ENCODE measurements at places on chromosomes 11 and 22. TPM values are rescaled to one million over a fixed set of nuclear protein-coding genes. Genes with fewer than 3 reads are reported as not detected.

GRCh38 chr11:97280347-97280746 lies 890.5 kb downstream of the JRKL start:
- H3K27me3 ChIP-seq: no peaks in the 10 kb centered on the region
- no peak overlapping the region for H3K4me3 ChIP-seq
- H3K4me1 ChIP-seq: no peaks in the 10 kb centered on the region
- H3K36me3 ChIP-seq: no peaks in the 10 kb centered on the region

DNA sequence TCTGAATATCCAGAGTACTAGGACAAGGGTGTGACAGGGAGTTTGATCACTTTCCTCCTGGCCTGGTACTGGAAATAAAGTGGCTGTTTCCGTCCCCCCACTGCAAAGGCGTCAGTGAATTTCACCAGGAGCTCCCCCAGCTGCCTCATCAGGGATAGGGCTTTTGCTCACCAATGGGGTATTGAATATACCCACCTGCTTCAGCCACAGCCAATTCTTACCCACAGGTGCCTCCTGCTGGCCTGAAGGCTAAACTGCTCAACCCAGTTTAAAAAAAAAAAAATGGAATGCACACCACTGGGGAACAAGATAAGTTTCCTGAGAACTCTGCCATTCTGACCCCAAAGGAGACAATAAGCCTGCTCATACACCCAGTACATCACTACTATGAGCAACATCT lies 65.3 kb upstream of the MS4A8 start:
- H3K4me1 ChIP-seq: no peaks in the 10 kb centered on the region
- H3K36me3 ChIP-seq: no peaks in the 10 kb centered on the region
- no peak overlapping the region for H3K4me3 ChIP-seq
- H3K27ac ChIP-seq: no peak overlapping the region
- H3K27me3 ChIP-seq: no peaks in the 10 kb centered on the region
- no peak for DNase-seq

GRCh38 chr11:8390851-8391612 lies 127.4 kb upstream of the LMO1 start:
- H3K27ac ChIP-seq: no peak overlapping the region
- H3K36me3 ChIP-seq: no peaks in the 10 kb centered on the region
- H3K4me3 ChIP-seq: no peak overlapping the region
- no peak for DNase-seq

- no peak for DNase-seq
- H3K4me3 ChIP-seq: no peak overlapping the region
- peaks cover 18% of the 10 kb centered on the region for H3K36me3 ChIP-seq
- no peaks in the 10 kb centered on the region for H3K4me1 ChIP-seq
- no peaks in the 10 kb centered on the region for H3K27me3 ChIP-seq
Measured at GRCh38 chr11:73833067-73833466, 43.6 kb downstream of the COA4 start.

The GUCY1A2 gene
- total RNA-seq: 5.6 TPM

The FAM227A gene
- 0.43 TPM for total RNA-seq

The TMEM86A gene
- total RNA-seq: 4.8 TPM

The ACTN3 gene
- not detected for total RNA-seq

The MS4A12 gene
- total RNA-seq: not detected

All from ascending aorta (tissue), 2 donors.